ENCODE measurements at places on chromosomes 6 and 20.

GRCh38 chr6:47264775-47265184, 44.9 kb downstream of the TNFRSF21 start:
- DNase-seq, result no peak

DNA sequence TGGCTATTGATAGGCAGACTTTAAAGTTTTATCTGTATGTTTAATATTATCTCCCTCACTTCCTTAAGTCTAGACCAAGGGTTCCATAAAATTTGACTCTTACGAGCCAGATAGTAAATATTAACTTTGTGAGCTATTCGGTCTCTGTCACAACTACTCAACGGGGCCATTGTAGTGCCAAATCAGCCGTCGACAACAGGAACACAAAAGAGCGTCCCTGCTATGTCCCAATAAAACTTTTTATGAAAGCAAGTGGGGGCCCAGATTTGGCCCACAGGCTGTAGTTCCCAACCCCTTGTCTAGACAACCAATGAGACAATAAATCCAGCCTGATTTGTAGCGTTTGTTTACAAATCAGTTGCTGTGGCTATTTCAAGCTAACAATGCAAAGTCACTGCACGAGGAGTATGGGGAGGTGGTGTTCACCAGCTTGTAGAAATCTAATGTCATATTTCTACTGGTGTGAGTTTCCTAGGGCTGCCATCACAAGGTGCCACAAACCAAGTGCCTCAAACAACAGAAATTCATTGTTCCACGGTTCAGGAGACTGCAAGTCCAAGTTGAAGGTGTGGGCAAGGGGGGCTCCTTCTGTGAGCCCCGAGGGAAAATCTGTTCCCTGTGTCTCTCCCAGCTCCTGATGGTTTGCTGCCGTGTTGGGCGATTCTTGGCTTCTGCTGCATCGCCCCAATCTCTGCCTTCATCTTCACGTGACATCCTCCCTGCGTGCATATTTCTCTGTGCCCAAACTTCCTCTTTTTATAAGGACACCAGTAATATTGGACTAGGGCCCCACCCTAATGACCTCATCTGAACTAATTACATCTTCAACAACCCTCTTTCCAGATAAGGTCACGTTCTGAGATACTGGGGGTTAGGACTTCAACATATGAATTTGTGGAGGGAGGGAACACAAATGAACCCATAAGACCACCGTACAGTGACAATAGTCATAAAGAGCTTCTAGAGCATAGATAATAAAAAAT, 356.0 kb upstream of the JARID2 start:
- no peak for DNase-seq

- no peak for DNase-seq
Observed at GRCh38 chr6:63313111-63313510, 6.7 kb downstream of the LGSN start.

DNA sequence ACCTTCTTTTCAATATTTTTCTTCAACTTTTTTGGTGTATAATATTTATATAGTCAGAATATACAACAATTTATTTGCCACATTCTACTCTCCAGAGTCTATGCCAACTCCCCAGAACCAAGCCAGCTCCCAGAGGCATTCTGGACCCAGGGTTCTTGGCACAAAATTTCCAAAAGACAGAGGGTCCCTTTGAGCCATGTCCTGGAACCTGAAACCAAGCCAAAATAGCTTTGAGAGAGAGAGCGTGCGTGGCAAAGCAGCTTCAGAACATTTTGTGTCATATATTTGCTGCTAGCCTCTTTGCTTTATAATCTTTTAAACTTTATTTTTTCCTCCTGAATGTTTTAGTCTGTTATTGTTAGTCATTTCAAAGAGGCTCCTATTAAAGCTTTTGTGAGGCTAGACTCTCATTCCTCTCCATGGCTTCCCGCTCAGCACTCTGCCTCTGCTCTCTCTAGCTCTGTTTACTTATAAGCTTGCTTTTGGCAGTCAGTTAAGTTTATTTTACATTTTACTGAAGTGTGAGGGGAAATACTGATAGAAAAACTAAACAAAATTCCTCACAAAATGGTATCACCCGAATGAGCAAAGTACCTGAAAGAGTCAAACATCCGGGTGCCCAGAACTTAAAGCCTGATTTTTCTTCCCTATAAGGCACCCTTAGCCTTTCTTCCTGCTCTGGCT, 605.1 kb upstream of the ID4 start:
- DNase-seq, result no peak

DNA sequence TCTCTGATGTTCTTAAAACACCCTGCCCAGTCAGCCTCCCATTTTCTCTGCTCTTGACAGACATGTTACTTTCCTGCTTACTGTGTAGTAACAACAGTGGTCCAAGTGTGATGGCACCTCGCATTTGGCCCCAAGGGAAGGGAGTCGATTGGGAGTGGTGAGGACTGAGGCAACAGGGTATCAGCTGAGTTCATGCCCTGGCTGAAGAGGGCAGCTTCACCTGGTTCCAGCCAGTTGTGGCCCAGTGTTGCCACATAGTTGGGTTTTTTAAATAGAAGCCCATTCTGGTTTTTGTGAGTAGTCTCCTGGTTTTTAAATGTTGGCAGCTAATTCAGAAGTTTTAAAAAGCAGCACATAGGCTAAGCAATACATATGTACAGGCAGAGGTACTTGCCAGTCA, 37.2 kb downstream of the ARFGEF2 start:
- no peak for DNase-seq

GRCh38 chr6:37283671-37284151, 25.8 kb upstream of the TMEM217 start:
- DNase-seq, result no peak

- DNase-seq, result no peak
Observed at GRCh38 chr20:17233626-17234025, 6.8 kb downstream of the PCSK2 start.

DNA sequence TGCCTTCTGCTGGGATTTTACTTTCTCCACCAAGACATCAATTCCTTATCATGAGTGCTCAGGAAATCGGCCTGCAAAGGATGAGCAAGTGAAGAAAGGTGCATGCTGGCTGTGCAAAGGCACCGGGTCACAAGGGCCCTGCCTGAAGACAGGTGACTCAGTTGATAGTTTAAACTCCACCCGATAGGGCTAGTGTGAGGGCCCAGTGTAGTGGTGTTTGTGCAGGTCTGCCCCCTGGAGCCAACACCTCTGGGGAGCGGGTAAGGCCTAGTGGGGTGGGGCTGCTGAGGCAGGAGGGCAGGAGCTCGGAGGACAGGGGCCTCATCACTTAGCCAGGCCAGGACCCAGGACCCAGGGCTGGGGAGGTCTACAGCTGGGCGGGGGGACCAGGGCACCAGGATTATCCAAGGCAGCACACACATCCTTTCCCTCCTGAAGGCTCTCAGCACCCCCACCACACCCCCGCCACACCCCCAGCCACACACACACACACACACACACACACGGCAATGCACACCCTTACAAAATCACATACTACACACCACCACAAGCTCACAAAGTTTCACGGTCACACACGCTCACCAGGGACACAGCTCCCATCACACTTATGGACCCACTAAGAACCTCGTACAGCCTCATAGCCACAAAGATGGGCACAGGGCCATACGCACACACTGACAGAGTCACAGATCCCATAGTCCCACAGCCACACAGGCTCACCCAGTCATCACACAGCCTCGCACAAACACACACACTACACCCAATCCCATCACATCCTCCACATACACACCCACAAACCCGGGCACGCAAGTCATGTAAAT, 75.4 kb downstream of the GRM4 start:
- no peak for DNase-seq

DNA sequence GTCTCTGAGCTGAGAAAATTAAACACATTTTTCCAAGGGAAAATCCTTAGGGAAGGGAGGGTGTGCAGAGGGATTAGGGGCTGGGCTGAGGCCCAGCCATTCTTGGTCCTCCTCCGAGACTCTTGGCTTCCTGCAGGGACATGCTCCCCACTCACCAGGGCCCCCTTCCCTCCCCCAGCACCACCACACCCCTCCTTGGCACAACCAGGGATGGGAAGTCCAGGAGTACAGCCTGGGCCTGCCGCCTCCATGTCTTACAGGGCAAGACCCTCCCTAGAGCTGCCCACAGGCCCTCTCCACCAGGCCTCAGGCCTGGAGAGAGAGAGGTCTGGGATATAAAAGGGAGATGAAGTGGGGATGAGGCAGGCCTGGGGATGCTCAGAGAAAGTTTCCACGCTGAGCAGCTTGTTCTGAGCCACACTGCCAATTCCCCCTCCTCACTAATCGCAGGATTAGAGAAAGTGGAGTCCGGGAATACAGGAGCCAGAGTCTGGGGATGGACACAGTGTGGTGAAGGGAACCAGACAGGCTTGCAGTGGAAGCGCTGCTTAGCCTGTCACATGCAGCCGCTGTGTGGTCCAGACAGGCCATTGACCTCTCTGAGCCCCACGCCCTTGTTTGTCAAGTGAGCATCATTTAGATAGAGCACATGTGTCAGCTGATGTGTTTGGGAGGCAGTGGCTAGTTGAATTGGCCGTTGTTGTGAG, 105.5 kb downstream of the MRPL14 start:
- DNase-seq, result no peak

Measured in stimulated activated CD4-positive, alpha-beta T cell treated with anti-CD3 and anti-CD28 coated beads, Interleukin-4, amount 100 ng/mL, for 48 hours (primary cell).